ENCODE measurements at places on chromosomes 13 and 19.

DNA sequence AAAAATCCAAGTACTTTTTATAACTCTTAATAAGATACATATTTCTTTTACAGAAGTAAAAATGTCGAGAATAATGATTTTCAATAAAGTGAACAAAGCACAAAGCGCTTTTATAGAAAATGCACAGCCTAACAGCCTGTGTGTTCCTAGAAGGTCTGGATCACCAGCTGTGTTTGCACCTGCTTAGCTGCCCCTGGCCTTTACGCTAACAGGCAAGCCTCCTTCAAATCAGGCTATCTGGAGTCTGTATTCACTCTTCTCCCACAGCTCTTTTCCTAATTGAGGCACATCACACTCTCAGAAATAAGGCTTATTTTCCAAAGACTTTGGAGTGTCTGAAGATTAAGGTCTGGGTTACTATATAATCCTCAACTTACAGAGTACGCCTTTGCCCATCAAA lies 183.1 kb downstream of the LHFPL6 start:
- no peak for DNase-seq

DNA sequence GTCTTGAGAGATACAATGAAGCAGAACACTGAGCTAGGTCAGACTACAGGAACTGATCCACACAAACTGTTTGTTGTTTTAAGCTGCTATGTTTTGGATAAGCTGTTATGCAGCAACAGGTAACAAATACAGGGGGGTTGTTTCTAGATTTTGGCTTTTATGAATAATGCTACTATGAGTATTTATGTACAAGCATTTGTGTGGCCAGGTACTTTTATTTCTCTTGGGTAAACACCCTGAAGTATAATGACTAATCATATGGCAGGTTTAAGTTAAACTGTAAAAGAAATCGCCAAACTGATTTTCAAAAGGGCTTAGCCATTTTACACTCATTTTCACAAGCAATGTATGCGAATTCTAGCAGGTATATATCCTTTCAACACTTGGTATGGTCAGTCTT lies 166.0 kb downstream of the DNAJC3 start:
- DNase-seq: no peak

DNA sequence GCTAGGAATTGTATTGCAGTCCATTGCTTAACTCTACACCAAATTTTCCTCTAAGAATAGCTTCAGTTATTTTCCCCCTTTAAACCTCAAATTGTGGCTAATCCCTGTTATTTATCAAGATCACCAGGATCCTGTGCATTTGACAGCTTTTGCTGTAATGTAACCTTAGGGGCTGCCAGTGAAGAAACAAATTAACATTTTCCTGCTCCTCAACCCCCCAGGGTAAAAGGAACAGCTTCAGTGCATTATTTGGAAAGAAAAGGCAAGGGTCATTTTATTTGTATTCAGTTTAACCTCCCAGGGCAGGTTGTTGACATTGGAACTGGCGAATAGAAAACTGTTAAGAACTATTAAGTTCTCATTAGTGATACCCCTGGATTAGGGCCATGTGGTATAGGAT lies 57.0 kb downstream of the PCDH20 start:
- no peak for DNase-seq

- no peak for DNase-seq
Measured at GRCh38 chr13:58500938-58501337, 869.4 kb downstream of the PCDH17 start.

DNA sequence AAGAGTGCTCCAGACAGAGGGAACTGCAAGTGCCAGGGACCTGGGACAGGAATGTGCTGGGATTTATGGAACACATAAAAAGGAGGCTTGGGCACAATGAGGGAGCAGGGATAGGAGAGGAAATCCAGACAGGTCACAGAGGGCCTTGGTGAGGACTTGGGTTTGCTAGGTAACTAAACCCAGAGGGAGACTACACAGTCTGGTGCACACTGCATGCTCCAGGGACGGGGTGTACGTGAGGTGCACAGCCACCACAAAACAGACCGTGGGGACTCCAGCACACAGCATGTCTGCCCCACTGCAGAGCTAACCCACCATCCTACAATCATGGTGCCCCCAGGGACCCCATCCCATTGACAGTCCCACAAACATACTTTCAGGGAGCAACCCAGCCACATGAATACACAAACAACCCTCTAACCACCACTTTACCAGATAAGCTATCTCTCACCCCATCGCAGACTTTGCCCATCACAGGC lies 5.5 kb upstream of the ZFP36 start:
- no peak for DNase-seq

DNA sequence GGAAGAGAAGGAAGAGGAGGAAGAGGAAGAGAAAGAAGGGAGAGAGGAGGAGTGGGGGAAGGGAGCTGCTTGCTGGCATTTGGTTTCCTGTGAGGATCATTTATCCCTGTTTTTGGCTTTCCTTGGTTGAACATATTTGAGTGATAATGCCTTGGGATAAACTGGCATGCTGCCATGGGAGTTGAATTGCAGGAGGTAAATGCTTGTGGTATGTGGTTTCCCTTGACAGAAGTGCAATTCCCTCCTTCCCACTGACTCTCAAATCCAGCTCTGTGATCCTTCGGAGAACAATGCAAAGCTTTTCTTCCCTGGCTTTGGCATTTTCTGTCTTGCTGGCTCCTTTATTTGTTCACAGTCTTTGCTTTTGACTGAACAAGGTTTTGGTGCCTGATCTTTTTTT lies 27.2 kb upstream of the CBY2 start:
- DNase-seq: no peak

DNA sequence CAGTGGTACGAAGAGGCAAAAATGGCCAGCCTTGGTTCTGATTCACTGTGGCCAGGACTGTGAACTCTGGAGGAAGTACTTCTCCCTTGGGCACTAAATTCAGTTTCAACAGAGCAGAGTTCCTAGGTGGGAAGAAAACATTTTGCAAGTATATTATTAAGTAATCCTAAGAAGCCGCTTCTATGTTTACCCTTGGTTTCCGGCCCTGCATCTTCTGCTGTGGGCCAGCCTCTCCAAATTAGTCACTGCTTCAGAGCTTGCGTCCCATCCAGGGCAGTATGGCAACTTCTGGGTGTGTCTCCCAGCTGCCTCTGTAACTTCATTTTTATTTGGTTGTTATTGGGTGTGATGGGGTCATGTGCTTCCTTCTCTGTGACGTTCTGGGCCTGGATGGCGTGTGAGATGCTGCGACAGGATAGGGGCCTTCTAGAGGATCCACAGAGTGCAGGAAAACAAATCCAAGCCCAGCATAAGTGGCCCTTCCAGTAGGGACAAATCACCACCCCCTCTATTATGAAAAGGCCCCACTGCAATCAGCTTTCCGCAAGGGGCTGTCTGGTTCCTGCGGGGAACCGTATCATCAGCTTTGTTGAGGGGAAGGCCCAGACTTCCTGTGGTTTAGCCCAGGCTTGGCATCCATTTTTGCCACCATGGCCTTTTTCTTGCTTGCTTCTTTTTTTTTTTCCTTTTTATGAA lies 55.1 kb upstream of the C1QTNF9 start:
- DNase-seq: no peak

GRCh38 chr19:51181913-51182419 lies 39.9 kb downstream of the SIGLEC7 start:
- no peak for DNase-seq

- no peak for DNase-seq
Measured at GRCh38 chr13:44273991-44274770, 99.4 kb upstream of the SERP2 start.

GRCh38 chr13:50783717-50784290 lies 59.7 kb downstream of the DLEU7 start:
- no peak for DNase-seq

GRCh38 chr13:101869553-101869952 lies 417.1 kb downstream of the ITGBL1 start:
- DNase-seq: no peak

GRCh38 chr19:47564081-47564480 lies 8.9 kb downstream of the ZNF541 start:
- no peak for DNase-seq

GRCh38 chr13:46369506-46370277 lies 17.4 kb downstream of the RUBCNL start:
- DNase-seq: no peak

- no peak for DNase-seq
Measured at GRCh38 chr19:7494416-7495098, 5.7 kb upstream of the PEX11G start.

- DNase-seq: no peak
Measured at GRCh38 chr19:46040125-46040524, 677 bp downstream of the IGFL4 start.

DNA sequence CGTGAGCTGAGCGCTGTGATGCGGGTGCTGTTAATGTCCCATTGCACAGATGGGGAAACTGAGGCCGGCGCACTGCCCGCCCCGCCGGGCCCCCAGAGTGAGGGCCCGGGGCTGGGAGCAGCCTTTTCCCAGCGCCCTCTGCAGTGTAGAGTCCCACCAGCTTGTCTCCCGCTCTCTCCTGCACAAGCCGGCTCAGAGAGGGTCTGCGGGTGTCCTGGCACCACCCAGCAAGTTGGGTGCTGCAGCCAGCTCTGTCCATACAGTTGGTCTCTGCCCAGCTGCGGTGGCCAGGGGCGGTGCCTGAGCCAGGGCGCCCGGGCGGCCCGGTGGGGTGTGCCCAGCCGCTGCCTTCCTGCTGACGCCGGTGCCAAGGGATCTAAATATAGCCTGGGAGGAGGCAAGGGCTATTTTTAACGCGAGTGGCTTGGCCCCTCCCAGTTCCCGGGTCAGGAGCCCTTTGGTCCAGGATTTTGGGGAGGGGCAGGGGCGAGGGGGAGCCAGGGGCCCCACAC lies 19.3 kb downstream of the GADD45B start:
- no peak for DNase-seq

- no peak for DNase-seq
Measured at GRCh38 chr13:26054896-26055295, 3.1 kb upstream of the SHISA2 start.

- DNase-seq: no peak
Measured at GRCh38 chr13:69108486-69108885, 999.1 kb upstream of the ATXN8OS start.

- DNase-seq: no peak
Measured at GRCh38 chr13:52374389-52374788, 31.6 kb downstream of the THSD1 start.

- DNase-seq: no peak
Measured at GRCh38 chr13:94233401-94233800, 246.1 kb downstream of the DCT start.

- DNase-seq: no peak
Measured at GRCh38 chr19:45995715-45996385, 583 bp downstream of the CCDC61 start.

- DNase-seq: no peak
Measured at GRCh38 chr13:99982731-99983498, 1.3 kb downstream of the ZIC2 start.

- peak; percentile 28 for DNase-seq
Measured at GRCh38 chr19:33125929-33126388, 6.0 kb upstream of the WDR88 start.

GRCh38 chr13:72412481-72412880 lies 314.9 kb downstream of the MZT1 start:
- DNase-seq: no peak

DNA sequence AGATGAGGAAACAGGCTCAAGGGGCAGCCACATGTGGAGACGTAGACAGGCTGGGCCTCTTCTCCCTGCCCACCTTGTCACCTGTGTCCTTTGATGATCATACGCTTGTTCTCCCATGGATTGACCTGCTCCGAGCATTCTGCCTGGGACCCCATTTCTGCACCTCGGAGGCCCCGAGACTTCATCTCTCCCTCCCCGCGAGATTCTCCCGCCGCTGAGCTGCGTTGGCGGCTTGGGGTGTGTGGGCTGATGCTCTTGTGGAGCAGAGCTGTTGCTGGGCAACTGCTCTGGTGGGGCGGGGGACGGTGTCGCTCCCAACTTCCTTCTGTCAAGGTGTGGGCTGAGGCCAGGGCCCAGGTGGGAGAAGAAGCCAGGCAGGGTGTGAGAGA lies 22.1 kb downstream of the MAST3 start:
- no peak for DNase-seq

GRCh38 chr19:41734585-41734984 lies 20.7 kb upstream of the CEACAM6 start:
- DNase-seq: no peak

DNA sequence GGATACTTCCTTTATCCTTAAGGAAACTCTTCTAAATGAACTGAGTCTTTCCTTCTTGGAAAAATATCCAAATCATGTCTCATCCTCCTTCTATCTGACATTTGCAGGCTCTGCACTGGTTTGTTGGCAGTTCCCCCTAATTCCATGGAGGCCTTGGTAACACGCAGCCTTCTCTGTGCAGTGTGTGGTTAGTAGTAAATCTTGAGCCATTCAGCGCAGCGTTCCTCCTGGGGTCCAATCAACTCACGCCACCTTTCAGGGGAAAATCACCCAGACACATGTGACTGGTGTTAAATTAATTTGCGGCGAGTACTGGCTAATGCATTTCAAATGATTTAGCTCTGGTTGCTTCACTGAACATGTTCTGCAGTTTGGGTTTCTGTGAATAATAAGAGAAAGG lies 21.0 kb upstream of the CBY2 start:
- DNase-seq: no peak

DNA sequence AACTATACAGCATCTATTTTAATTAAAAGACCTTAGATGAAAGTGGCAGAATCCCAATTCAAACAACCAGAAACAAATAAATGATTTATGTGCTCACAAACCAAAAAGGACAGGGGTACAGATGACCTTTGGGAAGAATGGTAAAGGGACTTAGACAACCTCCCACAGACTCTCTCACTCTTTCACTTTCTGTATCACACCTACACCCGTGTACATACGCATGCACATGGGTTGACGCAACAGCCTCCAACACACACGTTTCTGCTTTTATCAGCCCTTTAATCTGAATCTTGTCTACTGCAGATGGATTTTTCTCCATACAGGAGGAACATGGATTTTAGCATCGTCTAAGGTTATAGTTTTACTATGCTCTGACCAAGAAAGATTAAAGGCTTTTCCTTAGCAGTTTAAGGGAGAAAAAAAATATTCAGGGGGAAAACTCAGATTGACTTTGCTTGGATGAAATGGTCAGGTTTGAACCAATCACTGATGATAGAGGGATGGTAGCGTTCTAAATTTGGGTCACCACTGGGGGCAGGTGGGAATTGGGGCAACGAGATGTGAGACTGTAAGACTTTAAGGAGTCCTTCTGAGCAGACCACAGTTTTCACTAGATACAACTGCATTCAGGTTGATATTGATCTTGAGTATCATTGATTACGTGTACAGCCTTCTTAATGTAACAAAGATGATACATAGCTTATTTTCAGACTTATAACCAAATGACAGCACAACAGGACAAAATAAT lies 166.1 kb downstream of the ITGBL1 start:
- no peak for DNase-seq

DNA sequence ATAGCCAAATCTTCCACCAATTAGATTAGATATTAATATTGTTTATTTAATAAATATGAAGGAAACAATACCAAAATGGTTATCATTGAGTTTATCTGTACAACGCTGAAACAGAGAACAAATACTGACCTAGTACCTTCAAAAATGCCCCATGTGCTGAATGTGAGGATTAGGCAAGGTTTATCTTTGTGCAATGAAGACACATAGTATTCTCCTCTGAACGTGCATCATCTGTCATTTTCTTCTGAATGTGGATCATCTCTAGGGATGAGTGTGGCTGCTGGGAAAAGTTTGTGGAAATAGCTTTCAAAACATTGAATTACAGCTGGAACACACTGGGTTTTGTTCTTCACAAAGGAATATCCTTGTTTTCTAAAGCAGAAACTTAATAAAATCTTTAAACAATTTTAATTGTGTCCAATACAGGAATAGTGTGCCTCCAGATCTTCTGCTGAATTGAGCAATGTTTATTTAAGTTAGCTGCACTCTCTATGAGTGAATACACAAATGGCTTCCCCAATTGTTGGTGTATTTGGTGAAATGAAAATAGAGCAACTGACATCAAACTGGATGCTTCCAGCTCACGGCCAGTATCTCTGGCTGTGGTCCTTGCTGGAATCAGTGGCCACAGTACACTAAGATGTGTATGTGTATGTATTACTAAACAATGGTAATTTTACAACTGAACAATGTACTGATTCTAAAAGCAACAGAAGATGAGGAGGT lies 6.7 kb downstream of the COL4A1 start:
- DNase-seq: no peak
